ENCODE measurements at places on chromosomes 3 and 15. TPM values are rescaled to one million over a fixed set of nuclear protein-coding genes. Genes with fewer than 3 reads are reported as not detected.
A peak's percentile ranks its signal among the peaks of the same experiment; 100 is the strongest.

DNA sequence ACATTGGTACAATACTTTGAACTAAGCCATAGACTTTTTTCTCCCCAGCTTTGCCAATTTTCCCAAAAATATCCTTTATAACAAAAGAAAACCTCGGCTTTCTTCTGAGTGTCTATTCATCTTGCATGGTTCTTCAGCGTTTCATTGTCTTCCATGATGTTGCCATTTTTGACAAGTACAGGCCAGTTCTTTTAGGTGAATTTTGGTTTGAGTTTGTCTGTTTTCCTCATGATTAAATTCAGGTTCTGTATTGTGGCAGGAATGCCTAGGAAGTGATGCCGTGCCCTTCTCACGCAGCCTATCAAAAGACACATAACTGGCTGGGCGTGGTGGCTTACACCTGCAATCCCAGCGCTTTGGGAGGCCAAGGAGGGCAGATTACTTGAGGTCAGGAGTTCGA, 7.6 kb upstream of the CSPG4 start:
- no peak overlapping the region for H3K27ac ChIP-seq
- H3K4me1 ChIP-seq = peaks cover 10% of the 10 kb centered on the region
- no peaks in the 10 kb centered on the region for H3K36me3 ChIP-seq
- no peak for DNase-seq

GRCh38 chr15:98648654-98649471, 524 bp downstream of the IGF1R start:
- peak; percentile 81 for DNase-seq
- H3K4me3 ChIP-seq = peak overlapping the region; percentile 91
- no peaks in the 10 kb centered on the region for H3K36me3 ChIP-seq
- peaks cover 10% of the 10 kb centered on the region for H3K27me3 ChIP-seq

GRCh38 chr3:44114142-44114541, 127.5 kb upstream of the TOPAZ1 start:
- H3K27ac ChIP-seq = no peak overlapping the region
- no peak for DNase-seq
- H3K4me3 ChIP-seq = no peak overlapping the region
- H3K27me3 ChIP-seq = no peaks in the 10 kb centered on the region
- no peaks in the 10 kb centered on the region for H3K36me3 ChIP-seq
- H3K4me1 ChIP-seq = no peaks in the 10 kb centered on the region

DNA sequence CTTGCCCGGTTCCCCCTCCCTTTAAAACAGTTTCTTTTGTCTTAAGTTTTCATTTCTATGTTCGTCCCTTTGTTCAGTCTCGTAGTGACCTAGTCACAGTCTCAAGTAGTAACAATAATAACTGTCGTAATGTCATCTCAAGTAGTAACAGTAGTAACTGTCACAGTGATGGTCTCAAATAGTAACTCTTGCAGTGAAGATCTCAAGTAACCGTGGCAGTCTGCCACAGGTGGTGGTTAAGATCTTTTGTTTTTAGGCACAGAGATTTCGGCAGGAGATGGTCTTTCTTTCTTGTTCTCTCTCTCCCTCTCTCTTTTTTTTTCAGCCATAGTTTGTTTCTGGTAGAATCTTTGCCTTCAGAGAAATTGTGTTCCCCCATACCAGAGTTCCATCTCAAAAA, 656.0 kb upstream of the SGO1 start:
- H3K4me3 ChIP-seq = no peak overlapping the region
- H3K27me3 ChIP-seq = no peaks in the 10 kb centered on the region
- DNase-seq = no peak
- H3K27ac ChIP-seq = no peak overlapping the region

Gene FBXL22
- 0.98 TPM for total RNA-seq

Gene PSMA4
- total RNA-seq = 112 TPM

Gene LIPC
- total RNA-seq = 0.64 TPM

Measured in upper lobe of right lung (tissue), 1 donor.